NCI-H446 (cell line): ENCODE measurements at places on chromosomes 7 and 10.

GRCh38 chr7:975702-976473, 539 bp upstream of the COX19 start:
- no peak for DNase-seq

DNA sequence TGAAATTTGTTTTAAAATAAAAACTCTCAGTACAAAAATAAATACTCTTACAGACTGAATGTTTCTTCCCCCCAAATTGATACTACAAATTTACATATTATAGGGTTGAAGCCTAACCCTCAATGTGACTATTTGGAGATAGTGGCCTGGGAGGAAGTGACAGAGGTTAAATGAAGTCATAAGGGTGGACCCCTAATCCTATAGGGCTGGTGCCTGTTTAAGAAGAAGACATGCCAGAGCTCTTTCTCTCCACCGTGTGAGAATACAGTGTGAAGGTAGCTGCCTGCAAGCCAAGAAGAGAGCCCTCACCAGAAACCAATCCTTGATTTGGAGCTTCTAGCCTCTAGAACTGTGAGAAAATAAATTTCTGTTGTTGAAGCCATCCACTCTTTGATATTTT, 67.6 kb downstream of the MCU start:
- no peak for DNase-seq

DNA sequence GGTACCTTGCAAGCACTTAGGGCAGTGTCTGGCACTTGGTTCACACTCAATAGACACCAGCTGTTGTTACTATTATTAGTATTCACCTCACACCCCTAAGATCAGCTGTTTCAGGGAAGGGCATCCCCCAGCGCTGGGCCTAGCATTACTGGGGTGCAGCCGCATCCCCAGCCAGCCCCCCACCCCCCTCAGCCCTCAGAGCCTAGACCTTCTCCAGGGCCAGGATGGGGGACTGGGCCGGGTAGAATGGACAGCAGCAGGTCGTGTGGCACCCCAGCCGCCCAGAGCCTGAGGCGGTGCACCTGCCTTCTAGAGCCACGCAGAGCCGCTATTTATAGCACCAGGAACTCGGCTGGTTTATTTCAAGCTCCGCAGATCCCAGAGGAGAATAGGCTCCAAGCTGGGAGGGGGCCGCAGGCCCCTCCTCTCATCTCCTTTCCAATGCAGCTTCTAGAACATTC, 60.5 kb downstream of the GTF2IRD1 start:
- DNase-seq = no peak

DNA sequence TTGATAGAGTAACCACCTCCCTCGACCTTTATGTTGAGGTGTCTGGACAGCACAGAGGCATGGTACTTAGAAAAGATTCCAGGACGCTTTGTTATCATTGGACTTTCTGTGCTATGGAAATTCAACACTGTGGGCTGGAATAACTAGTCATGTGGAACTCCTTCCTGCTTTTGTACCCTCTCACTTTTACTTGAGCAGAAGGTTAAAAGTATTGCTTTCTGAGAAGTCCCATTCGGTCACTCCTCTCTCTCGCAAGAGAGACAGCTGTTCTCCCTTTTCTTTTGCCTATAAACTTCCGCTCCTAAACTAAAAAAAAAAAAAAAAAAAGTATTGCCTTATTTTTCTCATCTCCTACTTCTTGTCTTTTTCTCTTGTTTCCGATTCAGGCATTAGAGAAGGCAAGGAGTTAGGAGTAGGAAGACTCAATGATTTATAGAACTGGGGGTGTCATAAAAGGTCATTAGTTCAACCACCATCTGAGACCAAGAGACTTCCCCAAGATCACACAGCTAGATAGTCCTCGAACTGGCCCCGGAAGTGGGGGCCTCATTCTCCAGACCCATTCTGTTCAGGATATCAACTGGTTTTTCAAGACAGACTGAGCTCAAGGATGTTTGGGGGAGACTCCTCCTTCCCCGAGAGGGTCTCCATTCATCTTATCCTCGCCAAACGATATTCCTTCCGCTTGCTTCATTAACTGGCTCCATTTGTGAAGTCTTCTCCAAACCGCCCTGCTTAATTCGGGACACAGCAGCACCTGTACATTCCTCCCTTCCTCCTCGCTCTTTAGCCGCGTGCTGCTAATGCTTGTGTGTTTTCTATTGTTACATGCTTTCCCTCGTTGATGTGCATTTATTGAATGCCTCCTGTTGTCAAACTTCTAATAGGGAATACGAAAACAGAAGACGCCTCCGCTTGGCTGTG, 995 bp upstream of the INPP5F start:
- DNase-seq = no peak

- DNase-seq = no peak
Observed at GRCh38 chr10:110700947-110701616, 56.9 kb downstream of the RBM20 start.
